ENCODE measurements at places on chromosomes 12 and 14.

DNA sequence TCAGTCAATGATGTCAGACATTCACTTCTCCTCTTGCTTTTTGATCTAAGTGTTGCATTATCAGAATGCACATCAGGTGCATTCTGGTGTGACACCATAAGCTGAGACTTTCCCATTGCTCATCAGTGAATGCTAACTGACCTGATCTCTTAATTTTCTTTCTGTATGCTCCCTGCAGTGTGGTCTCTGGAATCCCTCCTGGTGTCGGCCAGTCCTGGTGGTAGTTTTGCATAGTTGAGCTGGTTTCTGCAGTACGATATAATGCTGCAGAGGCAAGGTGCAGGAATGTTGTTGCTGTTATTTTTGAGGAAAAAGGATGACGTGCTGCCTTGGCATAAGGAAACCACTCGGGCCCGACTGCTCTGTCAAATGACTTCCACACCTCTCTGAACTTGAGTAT, 11.0 kb upstream of the SRP54 start:
- DNase-seq, result no peak

DNA sequence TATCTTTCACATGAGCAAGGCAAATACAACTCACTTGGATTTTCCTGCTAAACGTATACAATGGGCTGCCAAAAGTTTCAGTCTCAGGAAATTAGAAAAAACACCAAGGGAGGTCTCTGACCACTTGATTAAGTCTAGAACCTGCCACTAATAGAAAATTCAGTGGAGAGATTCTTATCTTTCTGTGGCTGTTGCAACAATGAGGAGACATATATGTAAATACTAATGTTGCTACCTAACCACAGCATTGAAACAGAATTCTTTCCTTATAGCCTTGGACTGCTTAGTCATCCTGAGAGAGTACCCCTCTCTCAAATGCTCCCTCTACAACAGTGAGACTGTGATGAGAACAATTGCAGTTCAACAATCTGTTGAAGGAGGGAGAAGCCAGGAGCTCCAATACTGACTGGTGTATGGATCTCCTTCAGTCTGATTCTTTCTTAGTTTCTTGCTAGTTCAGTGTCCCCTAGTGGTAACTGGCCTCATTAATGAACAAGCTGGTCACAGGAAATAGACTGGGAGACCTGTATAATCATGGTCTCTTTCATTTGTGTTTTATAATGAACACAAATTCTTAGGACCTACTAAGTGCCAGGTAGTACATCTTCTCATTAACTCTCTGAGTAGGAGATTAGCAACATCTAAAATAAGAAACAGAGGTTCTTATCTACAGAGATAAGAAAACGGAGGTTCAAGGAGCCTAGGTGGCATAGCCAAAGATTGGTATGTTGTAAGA, 164.5 kb downstream of the SLC38A4 start:
- no peak for DNase-seq

DNA sequence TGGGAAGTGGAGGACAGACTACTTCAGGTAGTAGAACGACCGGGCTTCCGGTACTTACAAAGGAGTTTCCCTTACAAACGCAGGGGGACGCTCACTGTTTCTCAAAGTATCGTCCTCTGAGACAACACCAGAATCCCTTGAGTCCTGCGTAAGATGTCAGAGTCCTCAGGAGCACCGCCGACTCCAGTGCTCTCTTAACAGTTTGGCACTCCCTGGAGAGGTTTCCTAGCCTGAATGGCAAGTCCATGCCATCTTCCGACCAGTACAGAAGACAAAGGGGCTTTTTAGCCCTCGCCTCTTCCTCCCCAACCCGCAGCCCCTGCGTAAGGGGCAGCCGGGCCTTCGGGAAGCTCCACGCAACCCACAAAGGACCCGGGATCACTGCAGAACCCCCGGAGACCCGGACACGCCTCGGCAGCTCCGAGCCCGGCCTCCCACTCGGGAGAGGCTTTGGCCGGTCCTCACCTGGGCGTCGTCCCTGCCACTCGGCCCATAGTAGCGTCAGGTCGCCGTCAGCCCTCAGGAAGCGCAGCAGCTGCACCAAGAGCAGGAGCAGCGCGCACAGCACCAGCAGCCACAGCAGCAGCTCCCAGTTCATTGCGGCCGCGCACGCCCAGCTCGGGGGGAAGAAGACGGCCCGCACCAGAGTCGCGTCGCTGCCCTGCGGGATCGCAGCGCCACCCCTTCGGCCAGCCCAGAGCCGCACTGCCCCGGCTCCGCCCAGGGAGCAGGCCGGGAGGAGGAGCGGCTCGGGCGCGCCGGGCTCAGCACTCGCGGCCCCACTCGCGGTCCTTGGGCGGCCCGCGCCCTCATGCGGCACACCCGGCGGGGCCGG, at the start of gene DHRS7:
Gene DHRS7 (minus strand): TSS at position 687 of the 835 bp plus-strand sequence. CDS start 89 bp downstream, at position 598.
- peak; percentile 68 for DNase-seq

- DNase-seq, result no peak
Measured at GRCh38 chr12:112599871-112600270, 181.1 kb downstream of the PTPN11 start.

- DNase-seq, result no peak
Measured at GRCh38 chr12:84661786-84662185, 250.8 kb downstream of the SLC6A15 start.

DNA sequence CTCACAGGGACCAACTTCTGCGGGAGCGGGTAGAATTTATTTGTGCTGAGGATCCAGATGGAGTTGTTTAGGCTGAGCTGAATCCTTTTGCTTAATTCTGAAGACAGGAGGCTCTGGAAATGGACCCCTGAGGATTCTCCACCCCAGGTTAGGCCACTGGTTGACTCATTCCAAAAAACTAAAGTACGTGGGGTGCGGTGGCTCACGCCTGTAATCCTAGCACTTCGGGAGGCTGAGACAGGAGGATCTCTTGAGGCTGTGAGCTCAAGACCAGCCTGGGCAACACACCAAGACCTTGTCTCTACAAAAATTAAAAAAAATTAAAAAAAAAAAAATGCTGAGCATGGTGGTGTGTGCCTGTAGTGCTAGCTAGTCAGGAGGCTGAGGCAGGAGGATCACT, 76.3 kb upstream of the MAP1LC3B2 start:
- DNase-seq, result no peak

- no peak for DNase-seq
Measured at GRCh38 chr12:5197656-5198055, 154.0 kb downstream of the KCNA5 start.

GRCh38 chr12:49253033-49253623, 11.8 kb upstream of the TUBA1C start:
- no peak for DNase-seq

DNA sequence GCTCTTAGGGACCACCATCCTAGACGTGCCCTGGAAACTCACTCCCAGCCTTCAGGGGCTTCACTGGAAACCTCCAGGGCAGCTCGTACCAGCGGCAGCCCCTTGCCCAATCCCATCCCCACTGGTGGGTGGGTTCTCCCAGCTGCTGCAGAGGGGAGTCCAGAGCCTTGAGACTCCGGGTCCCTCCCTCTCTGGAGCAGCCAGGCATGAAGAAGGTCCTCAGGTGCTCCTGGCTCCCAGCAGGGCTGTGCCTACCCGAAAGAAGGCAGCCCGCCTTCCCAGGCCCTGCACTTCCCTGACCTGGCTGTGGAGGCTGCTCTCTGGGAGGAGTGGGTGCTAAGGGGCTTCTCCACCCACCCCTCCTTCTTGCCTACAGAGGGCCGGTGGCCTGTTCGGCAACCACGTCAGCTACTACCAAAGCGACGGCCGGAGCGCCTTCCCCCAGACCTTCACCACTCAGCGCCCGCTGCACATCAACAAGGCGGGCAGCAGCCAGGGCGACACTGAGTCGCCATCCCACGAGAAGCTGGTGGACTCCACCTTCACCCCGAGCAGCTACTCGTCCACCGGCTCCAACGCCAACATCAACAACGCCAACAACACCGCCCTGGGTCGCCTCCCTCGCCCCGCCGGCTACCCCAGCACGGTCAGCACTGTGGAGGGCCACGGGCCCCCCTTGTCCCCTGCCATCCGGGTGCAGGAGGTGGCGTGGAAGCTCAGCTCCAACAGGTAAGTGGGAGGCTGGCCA, 115.5 kb upstream of the FKBP4 start:
- no peak for DNase-seq

DNA sequence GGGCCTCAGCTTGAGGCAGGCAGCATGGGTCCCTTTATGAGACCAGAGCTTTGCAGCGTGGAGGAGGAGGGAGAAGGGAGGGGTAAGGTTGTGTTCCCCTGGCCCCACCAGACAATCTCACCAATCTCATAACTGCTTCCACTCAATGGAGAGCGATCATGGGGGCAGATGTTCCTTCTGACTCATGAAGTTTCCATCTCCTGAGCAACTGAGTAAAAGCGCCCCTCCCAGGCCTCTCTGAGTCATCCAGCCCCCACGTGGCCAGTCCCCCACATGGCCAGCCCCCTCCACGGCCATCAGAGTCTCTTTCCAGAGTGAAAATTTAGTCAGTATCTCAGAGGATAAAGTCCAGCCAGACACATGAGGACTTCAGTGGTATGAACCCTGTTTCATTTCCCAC, 39.2 kb upstream of the PLXNC1 start:
- peak; percentile 63 for DNase-seq

GRCh38 chr14:20530771-20531571, 25.6 kb downstream of the RNASE10 start:
- peak; percentile 73 for DNase-seq

DNA sequence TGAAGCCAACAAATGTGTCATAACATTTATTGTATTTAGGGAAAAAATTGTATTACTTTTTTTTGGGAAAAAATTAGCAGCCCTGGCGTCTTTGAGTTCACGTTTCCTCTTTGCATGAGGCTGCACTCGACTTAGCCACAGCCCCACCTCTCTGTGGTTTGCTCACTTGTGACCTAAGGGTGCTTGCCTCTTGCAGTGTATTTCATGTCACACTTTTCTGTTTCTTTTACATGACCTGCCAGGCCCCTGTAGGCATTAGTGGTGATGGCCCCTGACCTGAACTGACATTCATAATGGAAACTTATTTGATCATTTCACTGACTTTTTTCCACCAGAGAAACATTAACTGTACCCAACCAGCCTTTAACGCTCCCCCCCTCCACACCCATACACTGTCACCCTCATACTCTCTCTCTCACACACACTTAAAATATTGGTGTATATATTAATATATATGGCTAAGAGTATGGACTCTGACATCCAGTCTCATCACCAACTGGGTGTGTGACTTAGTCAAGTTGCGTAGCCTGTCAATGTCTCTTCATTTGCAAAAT, 122.9 kb downstream of the PRKCH start:
- DNase-seq, result peak; percentile 70

GRCh38 chr12:131677699-131678098, 33.2 kb upstream of the SFSWAP start:
- no peak for DNase-seq

DNA sequence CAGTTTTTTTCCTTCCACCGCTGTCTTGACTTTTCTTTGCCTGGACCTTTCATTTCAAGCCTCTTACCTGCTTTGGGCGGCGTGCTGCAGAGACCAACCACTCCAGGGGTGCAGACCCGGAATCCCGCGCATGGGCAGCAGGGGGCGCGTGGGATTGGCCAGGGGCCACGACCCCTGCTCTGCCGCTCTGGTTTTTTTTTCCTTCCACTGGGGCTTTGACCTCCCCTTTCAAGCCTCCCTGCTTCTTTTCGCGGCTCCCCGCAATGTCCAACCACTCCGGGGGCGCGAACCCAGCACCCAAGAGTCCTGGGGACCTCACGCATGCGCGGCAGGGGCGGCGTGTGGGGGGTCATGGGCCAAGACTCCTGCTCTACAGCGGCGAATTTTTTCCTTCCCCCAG, 325.1 kb downstream of the ALG10 start:
- DNase-seq, result no peak

GRCh38 chr12:116918464-116918863, 7.7 kb downstream of the FBXW8 start:
- no peak for DNase-seq

Data from activated naive CD4-positive, alpha-beta T cell treated with Interleukin-2 at 50 U/mL for 16 hours (primary cell).